ENCODE measurements at places on chromosomes 7 and 10.

- DNase-seq = no peak
Observed at GRCh38 chr10:106582291-106582690, 582.2 kb downstream of the SORCS1 start.

DNA sequence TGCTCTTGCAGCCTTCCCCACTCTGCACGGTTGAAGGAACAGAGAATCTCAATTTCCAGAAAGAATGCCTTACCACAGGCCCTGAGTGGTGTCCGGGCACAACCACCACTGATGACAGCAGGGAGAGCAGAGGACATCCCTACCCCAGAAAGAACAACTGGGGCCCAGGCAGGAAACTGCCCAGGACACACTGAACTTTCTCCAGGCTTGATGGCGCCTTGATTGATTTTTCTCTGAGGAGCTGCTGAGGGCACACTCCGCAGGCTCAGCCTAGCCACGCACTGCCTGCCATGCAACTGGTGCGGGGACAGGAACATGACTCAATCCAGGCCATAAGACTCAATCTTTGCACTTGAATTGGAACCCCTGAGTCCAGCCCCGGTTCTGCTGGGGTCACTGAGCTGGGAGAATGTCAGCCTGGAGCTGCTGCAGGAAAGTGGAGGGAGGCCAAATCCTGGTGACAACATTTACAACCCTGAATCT is 5.9 kb downstream of the AKR1B1 start:
- DNase-seq = no peak

DNA sequence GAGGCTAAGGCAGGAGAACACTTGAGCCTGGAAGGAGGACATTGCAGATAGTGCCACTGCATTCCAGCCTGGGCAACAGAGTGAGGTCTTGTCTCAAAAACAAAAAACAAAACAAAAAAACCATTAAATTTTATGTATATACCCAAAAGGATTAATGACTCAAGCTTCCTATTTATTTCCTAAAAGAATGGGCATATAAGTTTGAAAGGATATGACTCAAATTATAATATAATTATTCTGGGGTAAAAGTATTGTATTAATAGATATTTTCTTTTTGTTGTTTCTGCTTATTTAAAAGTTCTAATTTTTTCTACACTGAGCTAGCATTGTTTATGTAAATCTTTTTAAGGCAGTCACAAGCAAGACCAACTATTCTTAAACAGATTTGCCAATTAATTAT is 42.2 kb upstream of the CABCOCO1 start:
- DNase-seq = no peak

DNA sequence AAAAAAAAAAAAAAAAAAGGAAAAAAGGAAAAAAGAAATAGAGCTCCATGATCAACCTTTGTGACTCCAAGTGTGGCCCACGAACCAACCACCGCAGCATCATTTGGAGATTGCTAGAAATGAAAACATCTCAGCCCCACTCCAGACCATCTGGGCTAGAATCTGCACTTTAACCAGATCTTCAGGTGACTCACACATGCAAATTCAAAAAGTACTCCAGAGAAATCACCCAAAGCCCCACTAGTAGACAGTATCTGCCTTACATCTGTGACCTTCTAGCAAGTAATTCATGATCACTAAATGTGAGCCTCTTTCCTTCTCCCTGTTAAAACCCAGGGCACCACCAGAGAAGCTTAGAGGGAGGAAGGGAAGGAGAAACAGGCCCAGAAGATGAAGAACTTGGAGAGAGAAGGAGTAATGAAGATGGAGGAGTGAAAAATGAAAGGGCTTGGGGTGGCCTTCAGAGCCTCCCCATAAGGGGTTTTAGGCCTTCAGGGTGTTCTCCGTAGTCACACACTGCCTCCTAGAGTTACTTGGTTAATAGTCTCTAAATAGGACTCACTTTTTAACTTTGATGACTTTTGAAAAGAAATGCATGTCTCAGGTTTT is 94.0 kb downstream of the SLC37A3 start:
- no peak for DNase-seq

Measured in activated gamma-delta T cell (primary cell).